ENCODE measurements at places on chromosomes 16 and 17.
A peak's percentile ranks its signal among the peaks of the same experiment; 100 is the strongest.

DNA sequence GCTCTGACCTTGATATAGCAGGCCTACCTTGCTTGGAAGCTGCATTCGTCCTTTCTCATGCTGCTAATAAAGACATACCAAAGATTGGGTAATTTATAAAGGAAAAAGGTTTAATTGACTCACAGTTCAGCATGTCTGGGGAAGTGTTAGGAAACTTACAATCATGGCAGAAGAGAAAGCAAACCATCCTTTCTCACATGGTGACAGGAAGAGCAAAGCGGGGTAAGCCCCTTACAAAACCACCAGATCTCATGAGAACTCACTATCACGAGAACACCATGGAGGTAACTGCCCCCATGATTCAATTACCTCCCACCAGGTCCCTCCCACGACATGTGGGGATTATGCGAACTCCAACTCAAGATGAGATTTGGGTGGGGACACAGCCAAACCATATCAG lies 6.0 kb upstream of the MAPT start:
- no peak for DNase-seq

DNA sequence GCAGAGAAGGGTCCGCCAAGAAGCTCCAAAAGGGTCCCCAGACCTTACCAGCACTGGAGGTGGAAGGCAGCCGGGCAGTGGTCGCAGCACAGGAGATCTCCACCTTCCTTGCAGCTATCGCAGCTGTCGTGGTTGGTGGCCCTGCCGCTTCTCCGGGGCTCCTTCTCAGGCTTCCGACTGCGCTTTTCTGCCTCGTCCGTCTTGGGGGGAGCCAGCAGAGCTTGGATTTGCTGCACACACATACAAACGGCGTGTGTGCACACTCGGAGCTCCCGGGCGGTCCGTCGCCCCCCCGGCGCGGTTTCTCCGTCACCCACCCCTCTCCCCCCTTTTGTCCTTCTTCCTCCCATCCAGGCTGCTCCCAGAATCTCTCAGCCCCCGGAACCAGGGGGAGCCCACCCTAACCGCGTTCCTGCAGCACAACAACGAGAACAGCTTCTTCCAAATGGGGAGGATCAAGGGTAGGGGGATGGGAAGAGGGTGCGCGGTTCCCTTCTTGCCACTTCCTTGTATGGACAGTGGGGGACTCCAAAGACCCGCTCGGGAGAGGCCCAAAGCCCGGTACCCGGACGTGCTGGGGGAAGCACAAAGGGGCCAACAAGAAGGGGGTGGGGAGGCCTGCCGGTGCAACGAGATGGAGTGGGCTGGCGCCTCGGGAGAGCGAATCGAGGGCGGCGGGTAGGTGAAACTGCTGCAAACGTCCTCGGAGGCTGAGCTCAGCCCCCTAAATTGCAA lies 1.1 kb downstream of the PHF12 start:
- peak; percentile 68 for DNase-seq

GRCh38 chr17:79231766-79232287 lies 157.2 kb downstream of the ENGASE start:
- no peak for DNase-seq

DNA sequence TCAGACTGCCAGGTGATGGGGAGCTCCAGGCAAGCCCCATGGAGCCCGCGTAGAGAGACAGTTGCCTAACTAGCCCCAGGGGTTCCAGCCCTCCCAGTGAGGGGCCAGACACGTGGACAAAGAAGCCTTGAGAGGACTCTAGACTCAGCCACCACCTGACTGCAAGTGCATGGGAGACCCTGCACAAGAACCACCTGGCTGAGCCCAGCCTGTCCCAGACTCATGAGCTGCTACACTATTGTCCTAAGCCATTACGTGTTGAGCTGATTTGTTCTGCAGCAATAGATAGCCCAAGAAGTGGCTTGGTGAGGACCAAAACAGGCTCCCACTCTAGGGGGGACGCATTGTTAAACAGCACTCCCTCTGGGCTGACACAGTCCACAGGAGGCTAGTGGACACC lies 37.6 kb upstream of the KLHDC4 start:
- DNase-seq = no peak

DNA sequence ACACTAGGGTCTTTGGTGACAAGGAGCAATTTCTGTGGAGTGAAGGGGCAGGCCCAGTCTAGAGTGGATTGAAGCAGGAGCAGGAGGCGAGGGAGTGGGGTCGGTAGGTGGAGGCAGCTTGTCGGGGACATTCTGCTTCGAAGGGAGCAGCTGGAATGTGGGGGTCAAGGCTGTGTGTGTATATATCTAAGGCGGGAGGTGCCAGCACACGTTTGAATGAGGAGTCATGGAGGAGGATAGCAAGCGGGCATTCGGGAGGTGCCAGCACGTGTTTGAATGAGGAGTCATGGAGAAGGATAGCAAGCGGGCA lies 17.7 kb downstream of the NT5M start:
- DNase-seq = no peak

- peak; percentile 27 for DNase-seq
Measured at GRCh38 chr17:1398931-1399678, 917 bp downstream of the YWHAE start.

DNA sequence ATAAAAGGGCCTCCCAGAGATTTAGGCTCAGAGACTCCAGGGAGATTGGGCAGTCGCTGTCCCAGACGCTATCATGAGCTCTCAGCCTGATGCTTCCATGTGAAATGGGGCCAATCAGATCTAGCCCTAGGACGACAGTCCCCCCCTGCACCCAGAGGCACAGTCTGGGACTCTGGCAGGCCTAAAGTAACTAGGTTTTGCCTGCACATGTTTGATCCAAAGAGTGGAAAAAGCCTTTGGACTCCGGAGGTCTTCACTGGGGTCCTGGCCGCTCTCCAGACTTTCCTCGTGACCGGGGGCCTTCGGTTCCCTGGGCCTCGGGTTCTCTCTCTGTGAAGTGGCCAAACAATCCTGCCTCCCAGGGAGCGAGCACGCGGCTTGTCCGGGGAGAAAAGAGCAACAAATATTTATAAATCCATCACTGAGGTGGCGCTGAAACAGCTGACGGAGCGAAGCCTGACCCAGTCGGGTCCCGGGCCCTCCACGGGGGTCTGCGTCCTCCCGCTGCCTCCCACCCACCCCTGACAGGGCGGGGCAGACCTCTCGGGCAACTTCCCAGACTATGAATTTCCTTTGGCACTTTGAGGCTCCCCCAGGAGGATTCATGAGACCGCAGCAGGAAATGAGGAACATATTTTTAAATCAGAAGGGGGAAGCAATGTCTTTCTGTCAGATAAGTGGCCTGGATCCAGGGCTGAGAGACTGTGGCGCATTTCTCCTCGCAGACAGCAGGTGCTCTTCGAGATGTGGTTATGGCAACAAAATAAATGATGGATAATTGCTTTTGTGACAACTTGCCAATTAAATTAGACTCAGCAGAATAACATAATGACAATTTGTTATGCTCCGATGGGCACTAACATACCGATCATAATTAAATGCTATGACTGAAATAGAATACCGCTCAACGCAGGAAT lies 38.9 kb downstream of the MRPS23 start:
- no peak for DNase-seq

DNA sequence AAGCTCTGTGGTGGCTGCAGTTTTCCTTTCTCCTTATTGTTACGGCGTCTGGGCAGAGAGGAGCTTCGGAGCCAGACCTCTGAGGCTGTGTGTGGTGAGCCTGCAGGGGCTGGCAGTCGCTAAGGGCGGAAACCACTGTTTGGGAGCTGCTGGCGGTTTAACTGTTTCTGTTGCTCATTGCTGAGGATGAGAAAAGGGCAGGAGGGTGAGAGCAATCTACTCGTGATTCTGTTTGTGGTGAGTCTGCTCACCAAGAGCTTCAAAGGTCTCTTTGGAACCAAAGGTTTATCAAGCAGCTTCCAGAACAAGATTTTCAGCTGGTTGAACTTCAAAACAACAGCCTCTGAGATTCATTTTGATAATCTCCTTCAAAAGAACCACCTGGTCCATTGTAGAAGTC lies 143.9 kb downstream of the ANKFN1 start:
- no peak for DNase-seq

DNA sequence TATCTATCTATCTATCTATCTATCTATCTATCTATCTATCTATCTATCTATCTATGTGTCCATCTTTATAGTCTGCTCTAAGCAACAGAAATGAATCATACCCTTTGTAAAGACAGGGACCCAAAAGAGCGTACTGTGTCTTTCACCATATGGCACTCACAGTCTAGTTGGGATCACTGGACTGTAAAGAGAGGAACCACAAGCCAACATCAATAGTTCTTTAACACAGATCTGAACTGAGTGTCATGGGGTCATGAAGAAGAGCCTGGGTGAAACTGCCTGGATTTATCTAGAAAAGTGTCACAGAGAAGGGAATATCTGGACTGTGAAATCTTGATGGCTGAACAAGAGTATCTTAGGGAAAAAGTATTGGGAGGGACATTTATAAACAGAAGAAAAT lies 619.1 kb upstream of the SOX9 start:
- DNase-seq = no peak

DNA sequence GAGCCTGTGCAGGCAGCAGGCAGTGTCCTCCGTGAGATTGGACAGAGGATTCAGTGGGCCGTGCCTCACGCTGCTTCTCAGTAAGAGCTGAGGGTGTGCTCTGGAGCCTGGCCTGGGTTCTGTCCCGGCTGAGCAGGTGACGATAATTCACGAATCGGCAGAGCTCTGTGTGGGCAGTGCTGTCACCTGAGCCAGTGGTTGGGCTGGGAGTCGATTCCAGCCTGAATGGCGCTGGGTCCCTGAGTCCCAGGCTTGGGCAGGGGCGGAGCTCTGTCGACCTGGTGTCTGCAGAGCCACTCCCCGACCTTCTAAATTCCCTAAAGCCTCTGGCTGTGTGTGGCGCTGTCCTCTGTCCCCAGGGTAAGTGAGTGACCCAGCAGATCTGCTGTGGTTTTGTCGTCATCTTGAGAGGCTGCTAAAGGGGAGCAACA lies 8.4 kb downstream of the ACSF3 start:
- no peak for DNase-seq
